ENCODE measurements at places on chromosomes 16 and 17.

DNA sequence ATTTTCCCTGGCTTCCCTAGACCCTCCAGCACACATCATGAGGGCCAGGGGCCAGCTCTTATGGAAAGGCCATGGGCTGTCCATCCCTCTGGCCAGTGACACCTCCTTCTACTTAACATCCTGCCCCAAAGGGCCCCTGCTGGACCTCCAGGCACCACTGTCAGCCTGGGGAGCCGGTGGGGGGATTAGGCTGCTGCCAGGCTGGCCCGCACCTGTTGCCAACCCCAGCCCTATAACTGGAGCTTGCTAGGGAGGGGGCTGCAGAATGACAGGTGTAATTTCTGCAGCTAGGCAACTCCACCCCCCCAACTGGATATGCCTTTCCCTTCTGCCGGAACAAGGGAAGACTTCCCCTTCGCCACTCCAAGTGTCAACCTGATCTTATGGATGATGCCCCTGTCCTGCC is 12.5 kb downstream of the RARA start:
- no peak for DNase-seq

DNA sequence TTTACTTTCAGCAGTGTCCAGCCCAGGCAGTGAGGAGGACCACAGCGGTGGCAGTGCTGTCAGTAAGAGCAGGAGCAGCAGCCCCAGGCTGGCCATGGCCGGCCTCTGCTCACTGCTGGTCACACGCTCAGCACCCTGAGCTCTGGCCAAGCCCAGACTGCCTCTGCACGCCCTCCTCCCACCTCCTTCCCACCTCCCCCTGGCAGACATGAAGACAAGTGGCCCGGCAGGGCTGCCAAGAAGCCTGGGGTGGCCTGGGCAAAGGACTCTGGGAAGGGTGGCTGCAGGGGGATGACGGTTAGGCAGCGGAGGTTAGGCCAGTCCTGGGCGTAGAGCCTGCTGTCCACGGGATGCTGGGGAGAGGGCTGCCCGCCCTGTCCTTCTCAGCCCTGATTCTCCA is at the start of gene C16orf89:
Gene C16orf89 (minus strand): TSS at position 144 of the 400 bp plus-strand sequence. CDS start 48 bp downstream, at position 96.
- no peak for DNase-seq

GRCh38 chr17:39699818-39700147 is at the start of gene ERBB2:
ERBB2 (plus strand) TSS chr17:39700064; CDS start chr17:39700239, 175 bp downstream.
- DNase-seq, result peak; percentile 87

GRCh38 chr16:17369421-17370222 is 101.1 kb downstream of the XYLT1 start:
- no peak for DNase-seq

DNA sequence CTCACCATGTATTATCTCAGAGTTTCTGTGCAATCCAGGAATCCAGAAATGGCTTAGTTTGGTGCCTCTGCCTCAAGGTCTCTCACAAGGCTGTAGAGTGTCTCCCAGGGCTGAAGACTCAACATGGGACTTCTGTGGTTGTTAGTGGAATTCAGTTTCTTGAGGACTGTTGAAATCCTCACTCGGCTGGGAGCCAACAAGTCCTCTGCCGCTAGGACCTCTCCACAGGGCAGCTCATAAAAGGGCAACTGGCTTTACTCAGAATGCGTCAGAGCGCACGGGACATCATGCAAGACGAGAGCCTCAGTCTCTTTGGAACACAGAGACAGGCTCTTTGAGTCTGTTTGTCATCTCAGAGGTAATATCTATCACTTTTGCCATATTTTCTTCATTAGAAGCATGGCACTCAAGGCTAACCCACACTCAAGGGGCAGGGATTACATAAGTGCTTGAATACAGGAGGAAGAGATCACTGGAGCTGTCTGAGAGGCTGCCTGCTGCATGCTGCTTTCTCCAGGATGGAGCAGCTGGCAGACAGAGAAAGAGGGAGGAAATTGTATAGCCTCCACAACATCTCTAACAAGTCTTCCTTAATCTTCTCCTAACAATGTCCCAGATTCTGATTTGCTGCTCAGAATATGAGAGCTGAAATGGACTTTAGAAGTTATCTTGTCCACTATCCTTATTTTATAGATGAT is 97.5 kb upstream of the ASIC2 start:
- DNase-seq, result no peak

DNA sequence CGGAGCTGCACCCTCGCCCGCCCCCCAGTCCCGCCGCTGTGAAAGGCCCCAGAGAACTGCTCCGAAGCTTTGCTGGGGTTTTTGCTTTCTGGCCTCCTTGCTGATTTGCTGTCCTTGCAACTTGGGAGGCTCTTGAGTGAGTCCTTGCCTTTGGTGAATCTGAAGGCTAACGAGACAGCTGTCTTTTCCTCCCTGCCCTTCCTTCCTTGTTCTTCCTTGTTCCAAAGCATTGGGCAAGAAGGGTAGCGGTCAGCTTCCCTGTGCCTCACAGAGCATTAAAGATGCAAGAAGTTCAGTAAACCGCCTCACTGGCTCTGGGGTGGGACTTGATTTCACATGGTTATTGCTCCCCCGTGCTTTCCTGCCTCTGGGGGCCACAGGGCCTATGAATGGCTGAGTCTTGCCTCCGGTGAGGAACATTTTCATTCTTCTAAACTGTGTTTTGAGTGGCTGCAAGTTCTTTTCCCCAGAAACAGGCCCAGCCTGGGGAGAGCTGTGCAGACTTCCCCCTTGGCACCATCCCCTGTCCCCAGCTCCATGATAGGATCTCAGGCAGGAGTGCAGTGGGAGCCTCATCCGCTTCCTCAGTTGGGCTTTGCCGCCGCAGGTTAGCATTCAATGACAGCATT is 1.4 kb downstream of the YPEL2 start:
- no peak for DNase-seq

- no peak for DNase-seq
These were observed 9.0 kb upstream of the CSNK1D start for GRCh38 chr17:82282239-82283207.

DNA sequence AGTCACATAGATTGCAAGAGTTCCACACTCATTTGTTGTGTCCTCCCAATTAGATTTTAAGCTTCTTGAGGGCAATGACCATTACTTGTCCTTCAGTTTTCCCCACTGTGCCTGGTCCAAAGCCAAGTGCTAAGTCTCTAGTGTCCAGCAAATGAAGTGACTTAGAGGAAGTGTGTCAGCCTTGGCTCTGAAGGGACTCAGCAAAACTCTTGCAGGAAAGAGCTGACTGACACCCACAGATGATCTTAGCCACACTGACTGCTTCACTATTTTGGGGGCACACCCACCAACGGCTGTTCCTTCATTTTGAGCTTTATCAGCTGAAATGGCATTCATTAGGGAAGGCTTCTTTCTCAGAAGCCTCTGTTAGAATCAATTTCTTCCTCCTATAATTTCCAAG is 358.1 kb downstream of the UTP18 start:
- DNase-seq, result no peak

DNA sequence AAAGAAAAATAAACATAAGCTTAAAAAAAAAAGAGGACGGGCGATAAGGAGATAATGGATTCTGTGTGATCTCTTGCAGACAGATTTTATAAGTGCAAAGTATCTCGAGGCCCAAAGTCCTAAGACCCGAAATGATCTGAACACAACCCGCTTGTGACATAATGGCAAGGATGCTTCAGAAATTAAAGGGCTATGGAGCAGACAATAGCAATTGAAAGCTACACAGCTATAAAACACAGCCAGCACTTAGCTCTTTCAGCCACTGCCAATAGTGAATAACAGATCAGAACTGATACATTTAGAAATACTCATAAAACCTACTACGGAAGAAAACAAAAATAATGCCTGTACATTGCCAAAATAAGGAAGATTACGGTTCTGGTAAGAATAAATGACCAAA is 117.5 kb downstream of the ZFHX3 start:
- DNase-seq, result no peak

DNA sequence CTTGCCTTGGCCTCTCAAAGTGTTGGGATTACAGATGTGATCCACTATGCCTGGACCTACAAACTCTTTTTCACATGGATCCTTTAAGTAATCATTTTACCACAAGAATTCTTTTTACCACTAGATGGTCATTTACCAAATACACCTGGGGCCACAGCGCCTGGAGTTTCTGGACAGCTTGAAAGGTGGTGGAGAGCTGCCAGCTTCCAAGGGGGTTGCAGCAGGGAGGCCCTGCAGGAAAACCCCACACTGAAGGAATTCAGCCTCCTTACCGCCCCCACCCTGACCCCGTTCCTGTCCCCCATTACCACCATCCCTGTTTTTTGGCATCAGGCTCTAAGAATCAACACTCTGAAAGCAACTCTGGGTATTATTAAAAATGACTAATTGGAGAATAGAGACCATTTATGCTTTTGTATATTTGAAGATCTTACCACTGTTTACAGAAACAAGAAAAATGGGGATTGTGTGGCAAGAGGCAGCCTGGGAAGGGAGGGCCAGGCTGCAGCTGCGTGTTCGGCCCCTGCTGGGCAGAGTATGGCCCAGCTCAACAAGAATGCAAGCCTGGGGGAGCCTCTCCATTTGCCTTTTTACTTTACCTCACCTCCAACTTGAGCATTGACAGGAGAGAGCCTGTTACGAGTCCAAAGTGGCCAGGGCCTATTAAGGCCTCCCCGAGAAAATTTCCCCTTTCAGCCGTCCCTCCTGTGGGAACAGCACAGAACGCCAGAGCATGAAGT is 209.9 kb downstream of the ZFHX3 start:
- DNase-seq, result no peak

- no peak for DNase-seq
These were observed 45.0 kb upstream of the NACA2 start for GRCh38 chr17:61635913-61636432.

- DNase-seq, result peak; percentile 98
These were observed at the start of gene CDC42EP4 for GRCh38 chr17:73311781-73312641. CDC42EP4 (minus strand) TSS chr17:73312001; CDS start chr17:73286500, 25,501 bp downstream.

DNA sequence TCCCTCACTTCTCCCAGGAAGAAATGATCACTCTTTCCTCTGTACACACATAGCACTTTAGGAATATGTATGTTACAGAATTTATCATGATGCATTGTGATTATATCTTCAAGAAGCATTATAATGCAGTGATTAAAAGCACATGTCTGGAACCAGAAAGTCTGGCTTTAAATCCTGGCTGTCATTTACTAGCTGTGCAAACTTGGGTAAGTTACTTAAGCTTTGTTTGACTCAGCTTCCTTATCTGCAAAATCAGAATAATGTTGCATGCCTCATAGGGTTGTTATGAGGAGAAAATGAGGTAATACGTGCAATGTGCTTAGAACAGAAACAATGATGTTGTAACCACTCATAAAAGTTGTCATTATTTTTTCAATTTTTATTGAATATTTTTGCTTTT is 156.3 kb upstream of the ZKSCAN2 start:
- no peak for DNase-seq

GRCh38 chr16:3835089-3835602 is 45.4 kb downstream of the CREBBP start:
- DNase-seq, result no peak

- no peak for DNase-seq
These were observed 3.1 kb downstream of the ERI2 start for GRCh38 chr16:20803192-20803560.

DNA sequence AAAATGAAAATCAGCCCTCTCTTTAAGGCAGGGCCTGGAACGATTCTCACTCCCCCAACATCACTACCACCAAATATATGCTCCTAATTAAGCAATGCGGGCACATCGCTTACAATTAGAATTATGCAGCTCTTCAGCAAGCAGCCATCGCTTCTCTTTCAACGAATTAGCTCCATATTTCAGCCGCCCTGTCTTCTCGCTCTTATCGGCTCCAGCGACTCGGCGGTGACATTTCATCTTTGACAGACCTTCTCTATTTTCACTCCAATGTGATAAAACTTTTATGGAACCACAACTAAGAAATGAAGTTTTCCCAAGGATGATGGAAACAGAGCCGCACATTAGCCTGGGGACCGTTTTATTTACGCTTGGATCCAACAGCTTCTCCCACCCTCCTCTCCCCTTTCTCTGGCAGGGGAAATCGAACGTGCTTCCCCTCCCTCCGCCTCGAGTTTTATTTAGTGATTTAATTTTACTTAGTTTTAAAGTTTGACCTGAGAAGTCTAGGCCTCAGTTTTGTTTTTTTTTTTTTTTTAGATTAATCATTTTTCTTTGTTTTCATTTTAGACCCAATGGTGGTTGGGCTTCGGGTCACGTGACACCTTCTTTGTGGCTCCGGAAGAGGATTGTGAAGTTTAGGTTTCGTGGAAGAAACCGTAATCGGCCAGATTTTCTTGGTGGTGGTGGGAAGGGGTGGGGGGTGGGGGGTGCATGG is 3.1 kb upstream of the HOXB2 start:
- no peak for DNase-seq

DNA sequence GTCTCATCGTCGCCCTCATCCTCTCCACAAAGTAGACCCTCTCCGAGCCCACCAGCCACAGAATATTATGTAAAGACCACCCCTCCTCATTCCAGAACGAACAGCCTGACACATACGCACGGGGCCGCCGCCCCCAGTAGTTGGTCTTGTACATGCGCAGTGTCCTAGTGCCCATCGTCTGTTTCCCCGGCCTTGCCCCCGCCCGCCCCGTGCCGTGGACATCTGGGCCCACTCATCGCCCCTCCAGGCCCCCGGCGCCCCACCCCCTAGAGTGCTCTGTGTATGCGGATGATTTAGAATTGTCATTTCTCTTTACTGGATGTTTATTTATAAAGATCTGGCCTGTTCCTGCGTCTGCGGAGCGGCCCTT is 475 bp upstream of the AMDHD2 start:
- DNase-seq, result peak; percentile 58

- no peak for DNase-seq
These were observed 858 bp downstream of the SKAP1 start for GRCh38 chr17:48429156-48429555.

- no peak for DNase-seq
These were observed 13.5 kb downstream of the TBCD start for GRCh38 chr17:82765371-82765770.

DNA sequence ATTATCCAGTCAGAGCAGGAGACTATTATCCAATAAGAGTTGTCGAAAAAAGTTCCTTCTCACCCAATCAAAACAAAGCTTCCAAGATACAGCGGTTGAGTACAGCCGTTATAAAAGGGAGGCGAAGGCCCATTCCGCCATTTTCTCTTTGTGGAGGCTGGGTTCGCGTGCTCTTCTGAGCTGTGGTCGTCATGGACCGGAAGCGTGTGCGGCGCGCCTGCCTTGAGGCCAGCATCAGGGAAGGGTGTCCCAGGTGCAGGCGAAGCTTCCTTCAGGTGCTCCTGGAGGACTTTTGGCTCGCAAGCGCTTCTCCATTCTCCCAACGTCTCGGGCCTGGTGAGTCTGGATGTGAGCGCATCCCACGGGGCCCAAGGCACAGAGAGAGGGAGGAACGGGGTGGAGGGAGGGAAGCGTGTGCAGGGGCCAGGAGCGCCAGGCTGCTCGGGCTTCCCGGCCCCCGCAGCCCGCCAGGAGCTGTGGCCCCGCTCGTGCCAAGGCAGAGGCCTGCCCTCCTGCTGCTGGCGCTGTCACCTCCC is 99.2 kb downstream of the GOSR1 start:
- no peak for DNase-seq

- DNase-seq, result no peak
These were observed 31.8 kb upstream of the NAT9 start for GRCh38 chr17:74807925-74808324.
